ENCODE measurements at places on chromosomes 2 and 18.
A peak's percentile ranks its signal among the peaks of the same experiment; 100 is the strongest.

DNA sequence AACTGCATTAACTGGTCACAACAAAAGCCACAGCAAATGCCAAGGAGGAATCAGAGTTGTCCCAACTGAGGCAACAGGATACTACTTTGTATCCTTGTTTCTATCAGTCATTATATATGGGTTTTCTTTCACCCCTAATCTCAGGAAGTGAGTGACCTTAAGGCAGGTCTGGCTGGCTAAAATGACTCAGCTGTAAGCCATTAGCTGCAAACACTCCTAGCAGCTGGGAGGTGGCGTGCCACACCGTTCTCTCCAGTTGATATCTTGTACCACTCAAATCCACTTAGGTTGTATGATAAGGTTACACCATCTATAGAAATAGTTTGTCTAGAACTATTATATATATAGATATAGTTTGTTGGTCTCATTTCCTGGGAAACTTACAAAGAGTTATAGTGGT, 171.1 kb upstream of the MC4R start:
- DNase-seq, result no peak

- no peak for DNase-seq
Measured at GRCh38 chr18:37636831-37637477, 71.4 kb upstream of the CELF4 start.

GRCh38 chr2:160205505-160205904, 5.4 kb upstream of the ITGB6 start:
- DNase-seq, result peak; percentile 99

DNA sequence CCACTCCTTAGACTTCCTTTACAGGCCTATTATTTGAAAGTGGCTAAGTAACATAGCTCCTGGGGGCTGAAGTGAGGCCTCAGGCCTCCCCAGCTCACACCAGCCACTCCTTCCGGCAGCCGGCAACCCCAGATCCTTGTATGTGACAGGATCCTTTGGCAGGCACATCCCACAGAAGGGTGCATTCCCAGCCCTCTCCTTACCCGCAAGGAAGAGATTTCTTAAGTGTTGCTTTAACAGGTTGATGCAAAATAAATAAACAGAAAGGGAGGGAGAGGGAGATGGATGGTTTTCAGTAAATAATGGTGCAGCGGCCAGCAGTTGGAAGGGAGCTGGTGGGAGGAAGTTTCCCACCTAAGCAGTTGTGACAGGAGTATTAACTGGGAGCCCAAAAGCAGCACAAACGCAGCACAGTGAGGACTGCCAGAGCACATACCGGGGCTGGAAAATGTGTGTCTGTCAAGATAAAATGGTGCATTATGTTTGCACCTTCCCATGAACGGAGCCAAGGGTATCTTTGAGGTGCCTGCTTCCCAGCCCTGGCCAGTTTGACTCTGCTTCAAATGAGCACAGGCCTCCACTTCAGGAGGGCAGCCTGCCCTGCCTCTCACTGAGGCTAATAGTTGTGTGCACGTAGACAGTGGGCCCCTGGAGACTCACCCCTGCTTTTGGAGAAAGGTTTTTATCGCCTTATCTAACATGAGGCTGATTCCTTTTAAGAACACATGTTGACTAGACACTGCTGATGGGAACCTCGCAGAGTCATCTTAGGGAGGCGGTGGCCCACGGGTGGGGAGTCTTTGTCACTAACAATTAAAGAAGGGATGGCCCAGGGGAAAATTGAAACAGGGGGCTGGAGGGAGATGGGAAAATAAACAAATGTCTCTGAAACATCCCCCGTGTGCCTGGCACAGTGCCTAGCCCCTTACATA, 32.8 kb downstream of the NRP2 start:
- no peak for DNase-seq

GRCh38 chr2:181384923-181385322, 72.3 kb upstream of the ITGA4 start:
- DNase-seq, result no peak

DNA sequence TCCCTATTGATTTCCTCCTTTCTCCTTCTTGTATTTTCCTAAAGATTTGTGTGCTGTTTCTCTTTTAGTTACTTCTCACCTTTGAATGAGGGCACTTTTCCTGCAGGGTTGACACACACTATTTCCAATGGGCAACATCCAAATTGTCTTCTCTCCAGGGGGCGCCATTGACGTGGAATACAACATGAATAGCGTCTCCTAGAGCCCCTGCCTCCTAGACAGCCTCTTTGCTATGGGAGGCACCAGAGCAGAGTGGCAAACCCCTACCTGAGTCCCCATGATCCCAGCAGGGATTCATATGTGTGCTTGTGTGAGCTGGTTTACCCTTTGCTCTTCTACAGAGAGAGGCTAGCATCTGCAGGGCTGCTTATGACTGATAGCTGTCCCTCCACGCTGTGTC, 61.3 kb upstream of the ITSN2 start:
- DNase-seq, result no peak
